ENCODE measurements at places on chromosomes 16 and 17. TPM values are rescaled to one million over a fixed set of nuclear protein-coding genes. Genes with fewer than 3 reads are reported as not detected.

GRCh38 chr17:81480140-81481072 is 32.2 kb downstream of the ACTG1 start:
- DNase-seq, result no peak
- no peaks in the 10 kb centered on the region for H3K27me3 ChIP-seq
- no peak overlapping the region for H3K27ac ChIP-seq
- peak overlapping the region; percentile 56 for H3K4me3 ChIP-seq
- H3K36me3 ChIP-seq, result no peaks in the 10 kb centered on the region

DNA sequence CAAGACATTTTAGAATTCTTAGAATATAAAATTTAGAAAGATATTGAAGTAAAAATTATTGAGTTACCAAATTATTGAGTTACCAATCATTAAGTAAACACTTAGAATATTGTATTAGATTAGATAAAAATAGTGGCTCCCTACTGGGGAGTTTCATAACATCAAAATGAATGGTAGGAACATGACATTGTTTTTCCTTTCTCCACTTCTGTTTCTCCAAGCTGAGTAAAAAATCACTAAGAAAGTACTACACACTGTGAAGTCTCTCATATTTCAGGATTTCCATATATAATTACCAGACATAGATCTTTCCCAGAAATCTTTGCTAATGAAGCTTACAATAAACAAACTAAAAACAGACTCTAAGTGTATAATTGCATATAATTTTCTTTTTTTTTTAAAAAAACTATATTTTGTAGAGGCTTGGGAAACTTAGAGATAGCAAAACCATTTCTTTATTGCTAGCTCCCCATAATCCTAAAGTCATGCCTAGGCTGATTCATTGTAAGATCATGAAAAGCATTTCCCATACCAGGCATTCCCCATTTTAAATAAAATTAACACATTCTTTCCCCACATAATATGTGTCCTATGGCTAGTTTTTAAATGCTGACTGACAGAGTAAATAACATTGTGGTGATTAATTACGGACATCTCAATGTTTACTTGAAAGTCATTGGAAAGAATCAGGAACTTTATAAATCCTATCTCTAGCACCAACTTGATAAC is 1408.7 kb upstream of the GOT2 start:
- no peak overlapping the region for H3K27ac ChIP-seq
- no peaks in the 10 kb centered on the region for H3K27me3 ChIP-seq
- no peak overlapping the region for H3K4me3 ChIP-seq

DNA sequence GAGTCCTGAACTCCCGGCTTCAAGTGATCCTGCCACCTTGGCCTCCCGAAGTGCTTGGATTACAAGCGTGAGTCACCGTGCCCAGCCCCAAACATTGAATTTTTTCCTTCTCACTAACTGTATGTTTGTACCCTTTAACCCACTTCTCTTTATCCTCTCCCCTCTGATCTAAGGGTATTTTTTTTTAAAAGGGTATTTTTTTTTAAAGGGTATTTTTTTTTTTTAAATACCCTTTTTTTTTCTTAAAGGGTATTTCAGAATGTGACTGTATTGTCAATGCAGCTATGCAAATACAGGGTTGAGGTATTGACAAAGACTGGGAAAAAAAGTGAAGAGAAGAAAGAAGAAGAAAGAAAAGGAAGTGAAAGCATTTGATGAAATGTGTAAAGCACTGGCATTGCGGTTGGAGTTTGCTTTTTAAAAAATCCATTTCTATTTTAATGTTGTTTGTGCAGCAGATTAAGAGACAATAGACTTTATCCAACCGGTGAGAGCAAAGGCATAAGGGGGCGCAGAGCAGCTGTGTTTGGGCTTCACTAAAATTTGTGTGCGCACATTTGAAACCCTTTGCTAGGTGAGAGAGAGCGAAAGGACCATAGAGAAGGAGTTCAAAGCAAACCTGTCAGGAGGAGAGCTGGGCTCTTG is 42.4 kb downstream of the SYT17 start:
- no peak overlapping the region for H3K27ac ChIP-seq
- H3K4me3 ChIP-seq, result no peak overlapping the region
- no peaks in the 10 kb centered on the region for H3K36me3 ChIP-seq
- no peaks in the 10 kb centered on the region for H3K4me1 ChIP-seq
- no peaks in the 10 kb centered on the region for H3K27me3 ChIP-seq
- no peak for DNase-seq

DNA sequence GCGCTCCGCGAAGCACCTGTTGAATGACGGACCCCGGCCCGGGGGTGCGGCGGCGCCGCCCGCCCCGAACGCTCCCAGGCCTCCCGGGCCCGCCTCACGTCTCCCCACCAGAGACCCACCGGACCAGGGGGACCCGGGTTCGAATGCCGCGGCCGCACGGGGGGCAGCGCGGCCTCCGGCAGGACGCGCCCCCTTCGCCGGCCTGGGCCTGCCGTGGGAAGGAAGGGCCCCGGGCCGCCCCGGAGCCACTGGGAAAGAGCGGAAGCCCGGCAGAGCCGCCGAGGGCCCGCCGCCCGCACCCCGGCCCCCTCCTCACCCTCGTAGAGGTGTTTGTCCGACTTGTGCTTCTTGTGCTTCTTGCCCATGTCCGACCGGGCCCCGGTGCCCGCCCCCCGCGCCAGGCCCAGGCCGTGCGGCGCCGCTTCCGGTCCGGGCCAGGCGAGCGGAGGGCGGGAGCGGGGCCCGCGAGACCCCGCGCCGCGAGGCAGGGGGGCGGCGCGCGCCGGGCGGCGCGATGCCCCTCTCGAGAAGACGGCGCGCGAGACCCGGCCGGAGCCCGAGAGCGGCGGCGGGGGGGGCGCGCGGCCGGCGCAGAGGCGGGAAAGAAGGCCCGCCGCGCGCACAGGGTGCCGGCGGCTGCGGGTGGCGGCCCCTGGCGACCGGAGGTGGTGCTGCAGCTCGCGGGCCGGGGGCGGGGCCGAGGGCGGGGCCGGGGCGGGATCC is at the start of gene BRD7:
Gene BRD7 (minus strand): TSS at position 579 of the 723 bp plus-strand sequence. CDS start 214 bp downstream, at position 365.
- no peaks in the 10 kb centered on the region for H3K27me3 ChIP-seq
- H3K36me3 ChIP-seq, result peaks cover 7% of the 10 kb centered on the region
- DNase-seq, result peak; percentile 41
- peak within 1 kb of the TSS; percentile 55 for H3K27ac ChIP-seq
- peak within 1 kb of the TSS; percentile 98 for H3K4me3 ChIP-seq

GRCh38 chr17:77227461-77228240 is 86.9 kb downstream of the SEC14L1 start:
- no peaks in the 10 kb centered on the region for H3K36me3 ChIP-seq
- H3K27me3 ChIP-seq, result no peaks in the 10 kb centered on the region
- no peak overlapping the region for H3K4me3 ChIP-seq
- H3K4me1 ChIP-seq, result peaks cover 7% of the 10 kb centered on the region

GRCh38 chr17:62802561-62803205 is 5.4 kb downstream of the MARCHF10 start:
- no peak overlapping the region for H3K4me3 ChIP-seq
- DNase-seq, result no peak
- peaks cover 25% of the 10 kb centered on the region for H3K27me3 ChIP-seq
- H3K4me1 ChIP-seq, result no peaks in the 10 kb centered on the region
- H3K36me3 ChIP-seq, result no peaks in the 10 kb centered on the region
- no peak overlapping the region for H3K27ac ChIP-seq

GRCh38 chr16:76756951-76757350 is 434.0 kb upstream of the MON1B start:
- H3K27ac ChIP-seq, result no peak overlapping the region
- no peak for DNase-seq
- H3K27me3 ChIP-seq, result no peaks in the 10 kb centered on the region
- no peaks in the 10 kb centered on the region for H3K4me1 ChIP-seq
- no peaks in the 10 kb centered on the region for H3K36me3 ChIP-seq

HID1 gene
- total RNA-seq, result 3.9 TPM
